Motor neuron (in vitro differentiated cells): ENCODE measurements at places on chromosomes 7 and 10. TPM values are rescaled to one million over a fixed set of nuclear protein-coding genes. Genes with fewer than 3 reads are reported as not detected.

RSU1 gene
- 34.1 and 35.6 TPM in 2 replicates for total RNA-seq

BRI3 gene
- 48.7 and 58.5 TPM in 2 replicates for total RNA-seq

ADGRA1 gene
- total RNA-seq = 1.4 and 1.9 TPM in 2 replicates

LLCFC1 gene
- not detected in 2 replicates for total RNA-seq

MYL10 gene
- not detected in 2 replicates for total RNA-seq

SPDYE2 gene
- total RNA-seq = 5.9 and 7.2 TPM in 2 replicates

SFTPA1 gene
- 0.44 and 0.90 TPM in 2 replicates for total RNA-seq

JAKMIP3 gene
- 0.72 and 0.85 TPM in 2 replicates for total RNA-seq

NODAL gene
- 0.75 and 1.0 TPM in 2 replicates for total RNA-seq

ARPC1A gene
- 97.3 and 98.5 TPM in 2 replicates for total RNA-seq

MYOF gene
- total RNA-seq = 0.88 and 1.1 TPM in 2 replicates

FAM241B gene
- 0.51 and 1.3 TPM in 2 replicates for total RNA-seq

AZGP1 gene
- total RNA-seq = 0.09 and 0.93 TPM in 2 replicates

MAGI2 gene
- 81.9 and 83.1 TPM in 2 replicates for total RNA-seq

HHEX gene
- total RNA-seq = not detected in 2 replicates

GRCh38 chr7:13159003-13159402 is 471.6 kb downstream of the ARL4A start:
- ATAC-seq = no peak

DNA sequence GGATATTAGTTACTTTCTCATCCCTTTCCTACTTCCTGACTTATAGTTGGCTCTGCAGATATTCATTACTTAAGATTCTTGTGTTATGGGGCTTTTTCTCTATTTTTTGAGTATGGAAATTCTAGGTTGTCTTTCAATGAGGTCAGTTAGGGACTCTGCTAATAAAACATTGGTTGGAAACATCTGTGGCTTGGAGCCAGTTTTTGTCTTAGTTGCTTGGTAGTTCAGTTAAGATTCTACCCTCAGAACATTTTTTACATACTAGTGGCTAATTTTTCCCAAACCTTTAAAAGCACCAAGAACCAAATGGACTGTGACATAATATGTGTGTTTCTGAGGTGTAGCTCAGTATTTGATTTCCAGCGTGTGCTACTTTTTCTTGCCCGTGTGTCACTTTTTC is 305.6 kb upstream of the FZD1 start:
- ATAC-seq = no peak

GRCh38 chr10:112875476-112876267 is 74.4 kb upstream of the TCF7L2 start:
- peak; percentile 98 for ATAC-seq

DNA sequence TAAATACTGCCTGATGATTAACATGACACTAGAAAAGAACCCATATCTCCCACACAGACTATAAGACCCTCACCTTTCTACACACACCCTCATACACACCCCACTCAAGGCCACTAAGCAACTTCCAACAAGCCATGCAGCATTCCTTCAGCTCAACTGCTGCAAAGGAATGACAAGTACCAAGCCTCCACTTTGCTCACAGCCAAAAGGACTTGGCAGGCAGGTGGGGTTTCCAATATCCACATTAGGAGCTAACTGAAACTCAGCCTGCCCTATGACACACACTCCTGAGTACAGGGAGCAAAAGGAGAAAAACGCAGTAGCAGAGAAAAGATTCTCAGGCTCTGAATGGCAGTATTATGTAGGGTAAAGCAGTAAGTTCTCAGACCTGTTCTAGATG is 13.4 kb downstream of the USP54 start:
- no peak for ATAC-seq

- no peak for ATAC-seq
Measured at GRCh38 chr10:60908031-60908430, 36.0 kb downstream of the RHOBTB1 start.

GRCh38 chr10:12980102-12980661 is 21.3 kb downstream of the CCDC3 start:
- no peak for ATAC-seq

DNA sequence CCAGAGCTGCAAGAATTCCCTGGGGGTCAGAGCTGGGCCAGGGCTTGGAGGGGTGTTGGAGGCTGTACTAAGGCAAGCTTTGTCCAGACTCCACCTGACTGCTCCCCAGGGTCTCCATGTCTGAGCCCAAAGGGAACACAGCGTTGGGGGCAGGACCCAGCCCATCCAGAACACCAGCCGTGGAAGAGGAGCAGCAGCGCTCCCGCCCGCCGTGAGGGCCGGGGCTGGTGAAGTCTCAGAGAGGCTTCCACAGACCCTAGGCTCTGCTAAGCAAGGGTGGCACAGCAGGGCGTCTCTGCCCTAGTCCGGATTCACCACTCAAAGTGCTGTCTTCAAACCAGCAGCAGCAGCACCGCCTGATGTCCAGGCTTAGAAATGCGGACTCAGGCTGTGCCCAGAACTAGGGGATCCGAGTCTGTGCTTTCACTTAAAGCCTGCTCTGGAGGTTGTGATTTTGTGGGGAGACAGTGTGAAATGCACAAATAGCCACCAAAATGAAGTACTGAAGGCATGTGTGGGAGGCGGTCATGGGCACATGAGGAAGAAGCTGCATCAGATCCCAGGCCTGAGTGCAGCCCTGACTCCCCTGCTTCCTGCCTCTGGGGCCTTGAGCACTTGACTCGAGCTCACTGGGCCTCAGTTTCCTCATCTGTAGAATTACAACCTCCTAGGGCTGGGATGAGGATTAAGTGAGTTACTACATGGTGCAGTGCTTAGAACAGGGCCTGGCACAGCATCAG is 16.6 kb upstream of the AQP1 start:
- ATAC-seq = no peak

DNA sequence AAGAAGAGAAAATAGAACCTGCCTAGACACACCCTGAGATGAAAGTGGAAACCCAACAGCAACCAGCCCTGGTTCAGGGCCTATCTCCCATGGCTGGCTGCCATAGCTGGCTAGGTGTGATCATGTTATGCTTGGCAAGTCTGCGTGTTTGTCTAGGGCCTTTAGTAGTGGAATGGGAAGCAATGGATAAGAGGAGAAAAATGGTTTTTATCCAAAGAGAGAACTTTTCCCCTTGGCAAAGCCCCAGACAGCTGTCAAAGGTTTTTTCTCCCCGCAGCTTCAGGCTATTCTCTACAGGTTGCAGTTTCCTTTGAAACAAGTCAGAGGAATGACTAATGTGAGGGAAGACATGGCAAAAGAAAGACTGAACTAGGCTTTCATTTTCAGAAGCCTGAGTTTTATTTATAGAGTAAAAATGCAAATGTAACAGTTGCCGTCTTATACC is 161.5 kb downstream of the SEMA3D start:
- ATAC-seq = peak; percentile 16

- ATAC-seq = no peak
Measured at GRCh38 chr7:85685901-85686300, 499.0 kb upstream of the SEMA3D start.

GRCh38 chr10:1057106-1057657 is 997 bp downstream of the WDR37 start:
- no peak for ATAC-seq

GRCh38 chr10:75425291-75426079 is 5.9 kb upstream of the LRMDA start:
- no peak for ATAC-seq

- no peak for ATAC-seq
Measured at GRCh38 chr7:106166651-106167342, 54.7 kb upstream of the SYPL1 start.

DNA sequence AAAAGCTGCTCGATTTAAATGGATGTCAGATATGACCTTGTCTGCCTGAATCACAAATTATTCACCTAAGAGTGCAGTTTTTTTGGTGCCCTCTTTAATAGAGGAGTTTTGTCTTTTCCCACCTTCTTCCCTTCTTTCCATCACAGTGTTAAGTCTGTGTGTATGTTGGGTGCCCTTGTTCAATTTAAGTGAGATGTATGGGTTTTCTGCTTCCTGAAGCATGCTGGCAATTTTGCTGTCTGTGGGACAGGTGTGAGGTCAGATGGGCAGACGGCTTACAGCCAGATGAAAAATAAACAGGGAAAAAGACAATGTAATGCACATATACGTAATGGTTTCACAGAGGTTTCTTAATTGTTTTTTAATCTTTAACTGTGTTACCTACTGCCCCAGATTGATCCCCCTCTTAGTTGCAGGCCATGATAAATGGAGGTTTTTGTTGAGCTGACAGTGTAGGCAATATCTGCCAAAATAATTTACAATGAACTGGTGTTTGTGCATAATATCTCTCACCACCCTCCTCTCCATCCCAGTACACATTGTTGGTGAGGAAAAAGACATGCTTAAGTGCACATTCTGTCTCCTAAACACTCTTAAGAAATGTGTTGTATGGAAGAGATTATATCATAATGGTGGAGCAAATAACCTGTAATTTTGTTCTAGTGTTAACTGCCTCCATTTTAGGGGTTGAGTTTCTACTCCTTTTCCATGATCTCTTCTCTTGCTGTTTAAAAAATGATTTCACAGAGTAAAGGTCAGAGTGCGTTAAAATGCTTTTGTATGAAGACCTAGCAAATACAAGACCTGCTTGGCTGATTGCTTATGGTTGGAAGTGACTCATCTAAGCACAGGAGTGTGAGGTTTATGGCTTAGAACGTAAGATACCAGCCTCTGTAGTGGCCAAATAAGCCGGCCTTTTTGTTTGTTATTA is 123.9 kb downstream of the LRRC4 start:
- peak; percentile 36 for ATAC-seq

DNA sequence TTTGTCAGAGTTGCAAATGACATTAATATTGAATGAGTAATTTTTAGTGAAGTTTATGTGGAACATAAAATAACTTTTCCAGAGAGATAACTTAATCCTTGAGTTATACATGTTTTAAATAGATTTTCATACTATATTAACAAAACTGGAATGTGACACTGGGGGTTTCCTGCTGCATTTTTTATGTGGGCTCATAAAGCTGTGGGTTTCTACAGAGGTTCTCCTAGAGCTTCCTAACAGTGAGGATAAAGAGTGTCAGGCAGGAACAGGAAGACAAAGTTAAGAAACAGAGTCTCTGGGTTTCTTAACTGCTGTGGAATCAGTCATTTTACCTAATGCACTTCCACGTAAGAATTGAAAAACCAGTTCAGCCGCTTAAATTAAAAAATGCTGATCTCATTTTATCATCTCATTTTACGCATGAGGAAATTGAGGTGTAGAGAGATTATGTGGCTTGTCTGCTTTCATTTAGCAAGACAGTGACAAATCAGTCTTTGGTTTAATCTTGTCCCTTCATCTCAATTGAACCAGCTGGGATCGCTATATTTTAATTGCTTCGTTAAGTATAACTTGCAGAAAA is 5.0 kb downstream of the CD36 start:
- ATAC-seq = no peak

GRCh38 chr10:122665946-122666345 is 33.7 kb downstream of the C10orf120 start:
- no peak for ATAC-seq

DNA sequence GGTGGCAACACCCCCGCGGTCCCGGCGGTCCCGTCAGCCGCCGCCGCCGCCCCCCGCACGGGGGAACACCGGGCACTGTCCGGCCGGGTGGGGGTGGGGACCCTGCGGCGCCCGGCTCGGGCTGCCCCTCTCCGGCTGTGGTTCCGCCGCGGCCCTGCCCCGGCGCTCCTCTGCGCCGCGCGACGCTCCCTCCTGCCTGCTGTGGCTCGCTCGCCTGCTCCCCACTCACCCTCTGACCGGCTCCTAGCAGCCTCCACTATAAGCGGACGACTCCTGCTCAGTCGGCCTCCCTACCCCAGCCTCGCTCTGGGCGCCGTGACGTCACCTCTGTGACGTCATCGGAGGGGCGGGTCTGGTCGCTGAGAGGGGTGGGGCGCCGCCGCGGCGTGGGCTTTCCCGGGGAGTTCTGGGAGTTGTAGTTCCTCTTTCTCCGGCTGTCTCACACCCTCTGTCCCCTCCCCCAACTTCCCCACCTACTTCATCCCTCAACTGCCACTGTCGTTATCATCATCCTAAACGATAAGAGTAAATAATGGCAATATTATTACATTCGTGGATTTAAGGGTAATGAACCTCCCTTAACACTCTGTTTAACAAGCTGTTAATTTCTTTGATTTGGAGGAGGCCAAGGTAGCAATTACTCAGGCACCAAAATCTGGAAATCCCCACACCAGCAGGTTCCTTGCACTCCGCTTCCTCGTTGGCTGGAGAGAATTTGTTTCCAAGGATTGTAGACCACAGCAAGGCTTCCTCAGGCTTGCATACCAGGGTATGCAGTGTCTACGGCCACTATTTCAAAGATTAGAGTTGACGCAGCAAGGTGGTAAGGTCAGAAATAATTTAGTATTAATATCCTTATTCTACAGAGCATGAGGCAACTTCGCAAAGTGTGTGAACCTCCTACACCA is at the start of gene UBE2H:
UBE2H (minus strand) TSS at position 308 of the 908 bp plus-strand sequence. CDS start 405 bp downstream, outside the sequence.
- ATAC-seq = peak; percentile 88

GRCh38 chr7:44761207-44762161 is 12.8 kb downstream of the ZMIZ2 start:
- ATAC-seq = no peak

DNA sequence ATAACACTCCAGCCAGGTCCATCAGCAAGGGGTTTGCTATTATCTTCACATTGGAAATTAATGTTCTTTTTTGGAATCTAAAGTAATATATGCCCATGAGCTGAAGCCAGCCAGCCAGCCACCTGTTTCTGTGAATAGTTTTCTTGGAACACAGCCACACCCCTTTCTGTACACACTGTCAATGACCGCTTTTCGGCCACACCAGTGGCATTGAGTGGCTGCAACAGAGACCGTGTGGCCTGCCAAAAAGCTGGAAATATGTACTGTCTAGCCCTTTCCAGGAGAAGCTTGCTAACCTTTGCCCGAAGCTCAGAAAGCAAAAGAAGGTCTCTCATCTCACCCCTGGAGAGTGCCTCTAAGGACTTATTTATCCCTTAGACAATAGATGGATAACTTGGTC is 98.5 kb upstream of the NPS start:
- ATAC-seq = no peak

GRCh38 chr7:142772673-142773072 is 1.9 kb downstream of the PRSS2 start:
- no peak for ATAC-seq

GRCh38 chr10:95653895-95654294 is 2.6 kb downstream of the ALDH18A1 start:
- ATAC-seq = no peak

GRCh38 chr10:128438417-128439063 is 312.3 kb upstream of the MKI67 start:
- no peak for ATAC-seq

DNA sequence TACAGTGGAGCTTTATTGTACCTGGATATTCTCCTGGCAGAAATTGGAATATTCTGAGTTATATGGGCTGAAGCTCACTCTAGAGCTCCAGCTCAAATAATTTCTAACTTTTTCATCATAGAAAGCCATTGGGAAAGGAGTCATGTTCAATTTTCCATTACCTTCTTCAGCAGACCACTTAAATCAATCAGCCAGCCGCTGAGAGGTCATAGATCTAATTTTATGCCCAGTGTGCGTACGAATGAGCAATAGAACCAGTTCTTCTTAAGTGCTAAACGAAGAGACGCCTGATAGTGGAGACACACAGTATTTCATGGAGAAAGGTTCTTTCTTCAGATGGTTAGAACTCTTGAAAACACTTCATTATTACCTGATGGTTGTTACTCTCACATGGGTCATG is 35.0 kb upstream of the DNAJB12 start:
- no peak for ATAC-seq

- no peak for ATAC-seq
Measured at GRCh38 chr7:40694991-40695390, 560.2 kb downstream of the SUGCT start.
